ENCODE measurements at places on chromosomes 3 and 15. TPM values are rescaled to one million over a fixed set of nuclear protein-coding genes. Genes with fewer than 3 reads are reported as not detected.

The KY gene
- 222 TPM for total RNA-seq

The MEX3B gene
- 9.1 TPM for total RNA-seq

The THAP10 gene
- total RNA-seq, result 2.7 TPM

The ASB14 gene
- 3.4 TPM for total RNA-seq

The IDH2 gene
- 321 TPM for total RNA-seq

The SPINT1 gene
- total RNA-seq, result 49.2 TPM

The RASL12 gene
- total RNA-seq, result 32.8 TPM

The CISH gene
- total RNA-seq, result 6.5 TPM

The SAMMSON gene
- 0.41 TPM for total RNA-seq

The XCR1 gene
- total RNA-seq, result not detected

The GOLGA6A gene
- not detected for total RNA-seq

The CD200R1 gene
- total RNA-seq, result 4.6 TPM

The CLDN18 gene
- total RNA-seq, result 0.62 TPM

The TMC3 gene
- not detected for total RNA-seq

The SLC6A1 gene
- 3.1 TPM for total RNA-seq

The MORC1 gene
- total RNA-seq, result not detected

The SERPINI2 gene
- total RNA-seq, result 2.2 TPM

The SCN5A gene
- 6.1 TPM for total RNA-seq

The IQCF5 gene
- not detected for total RNA-seq

The EFHB gene
- total RNA-seq, result 1.7 TPM

The IL17RB gene
- total RNA-seq, result 1.0 TPM

The POLQ gene
- 3.7 TPM for total RNA-seq

The GATM gene
- total RNA-seq, result 743 TPM

The IGSF10 gene
- 15.3 TPM for total RNA-seq

The KCNH8 gene
- total RNA-seq, result 0.21 TPM

The STRC gene
- 0.21 TPM for total RNA-seq

The PRR20G gene
- total RNA-seq, result not detected

The COL7A1 gene
- 54.8 TPM for total RNA-seq

The EFCAB12 gene
- total RNA-seq, result not detected

The OR5K2 gene
- not detected for total RNA-seq

All from tongue (tissue), 3 donors.